ENCODE measurements at places on chromosomes 5 and 9.
A peak's percentile ranks its signal among the peaks of the same experiment; 100 is the strongest.

GRCh38 chr5:169812786-169813185 lies 167.5 kb downstream of the INSYN2B start:
- no peak for DNase-seq

DNA sequence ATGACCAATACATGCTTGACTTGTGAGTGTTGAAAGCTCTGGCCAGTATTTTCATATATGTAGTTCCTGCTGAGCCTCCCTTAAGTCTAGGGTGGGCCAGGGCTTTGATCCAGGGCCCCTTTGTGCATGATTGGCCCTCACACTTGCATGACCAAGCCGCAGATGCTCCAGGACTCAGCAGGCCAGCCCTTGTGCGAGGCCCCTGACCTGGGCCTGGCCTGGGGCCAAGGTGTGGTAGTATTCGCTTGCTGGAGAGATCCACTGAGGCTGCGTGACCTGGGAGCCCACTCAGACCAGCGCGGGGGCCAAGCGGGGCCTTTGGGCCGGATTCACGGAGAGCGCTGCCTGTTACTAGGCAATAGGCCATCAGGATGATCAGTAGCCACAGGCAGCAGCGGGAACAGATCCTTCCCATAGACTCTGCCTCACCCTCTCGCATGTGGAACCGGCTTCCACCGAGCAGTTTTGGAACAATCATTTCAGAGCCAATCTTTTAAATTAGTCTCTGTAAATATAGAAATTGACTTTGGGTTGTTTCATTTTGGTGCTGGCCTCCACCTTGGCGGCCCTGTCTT lies 79.0 kb upstream of the PTCH1 start:
- DNase-seq: no peak

DNA sequence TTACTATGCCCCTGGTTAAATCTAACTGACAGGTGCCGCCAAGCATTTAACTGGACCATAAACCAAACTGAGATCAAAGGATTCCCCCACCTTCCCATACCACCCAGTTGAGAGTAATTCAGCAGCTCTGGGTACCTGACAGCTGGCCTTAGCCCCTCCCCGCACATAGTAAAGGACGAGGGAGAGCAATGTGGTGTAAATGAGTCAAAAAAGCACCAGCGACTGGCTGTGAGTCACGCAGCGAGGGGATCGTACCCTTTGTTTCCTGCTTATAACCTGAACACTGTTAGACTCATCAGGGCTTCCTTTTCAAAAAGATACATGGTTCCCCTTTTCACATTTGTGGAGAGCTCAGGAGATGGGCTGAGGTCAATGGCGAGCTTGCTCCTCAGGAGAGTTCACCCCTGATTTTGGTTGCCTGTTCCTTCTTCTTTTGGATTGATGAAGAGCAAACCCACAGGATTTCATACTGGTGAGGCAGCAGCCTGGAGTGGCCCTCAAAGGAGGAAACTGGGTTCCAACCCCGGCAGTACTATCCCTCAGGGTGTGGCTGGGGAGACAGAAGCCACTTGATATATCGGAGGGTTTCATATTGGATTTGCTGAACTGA lies 71.5 kb downstream of the ANKRD33B start:
- DNase-seq: no peak

DNA sequence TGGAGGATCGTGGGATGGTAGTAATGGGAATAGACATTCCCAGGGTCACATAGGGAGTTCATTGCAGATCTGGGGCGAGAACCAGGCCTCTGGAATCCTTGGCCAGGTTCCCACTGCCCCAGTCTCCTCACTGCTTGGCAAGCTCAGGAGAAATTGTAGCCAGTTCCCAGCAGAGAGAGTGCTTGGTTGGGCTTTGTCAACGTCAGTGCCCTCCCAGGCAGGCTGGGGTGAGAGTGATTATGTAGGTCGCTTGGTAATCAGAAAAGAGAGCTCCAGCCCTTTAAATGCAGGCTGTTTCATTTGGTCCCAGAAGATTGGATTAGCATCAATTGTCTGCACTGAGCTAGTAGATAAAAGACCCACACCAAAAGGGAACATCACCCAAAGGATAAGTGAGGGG lies 51.8 kb upstream of the GALNT10 start:
- DNase-seq: no peak

DNA sequence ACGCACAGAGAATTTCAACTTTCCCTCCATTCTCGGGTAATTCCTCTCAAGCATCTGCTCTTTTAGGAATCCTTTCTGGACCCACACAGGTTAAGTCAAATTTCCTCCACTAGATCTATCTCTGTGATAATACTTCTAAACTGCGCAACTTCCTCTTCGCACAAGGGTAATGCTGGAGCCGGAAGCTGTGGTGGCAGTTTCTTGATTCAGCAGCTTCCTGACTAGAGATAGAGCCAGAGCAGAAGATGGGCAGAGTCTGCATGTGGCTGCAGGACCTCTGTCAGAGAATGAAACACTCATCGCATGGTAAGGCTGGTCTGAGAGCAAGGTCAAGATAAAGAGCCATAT lies 11.1 kb upstream of the CDC42SE2 start:
- DNase-seq: peak; percentile 63
